Stimulated activated CD8-positive, alpha-beta memory T cell treated with anti-CD3 and anti-CD28 coated beads, Interleukin-4, amount 100 ng/mL, for 1 hour (primary cell): ENCODE measurements at places on chromosomes 7 and 10.
A peak's percentile ranks its signal among the peaks of the same experiment; 100 is the strongest.

GRCh38 chr7:151045262-151045661 is 3.1 kb upstream of the ASIC3 start:
- no peak for DNase-seq

- no peak for DNase-seq
These were observed 278.3 kb downstream of the KCNMA1 start for GRCh38 chr10:77359287-77359691.

DNA sequence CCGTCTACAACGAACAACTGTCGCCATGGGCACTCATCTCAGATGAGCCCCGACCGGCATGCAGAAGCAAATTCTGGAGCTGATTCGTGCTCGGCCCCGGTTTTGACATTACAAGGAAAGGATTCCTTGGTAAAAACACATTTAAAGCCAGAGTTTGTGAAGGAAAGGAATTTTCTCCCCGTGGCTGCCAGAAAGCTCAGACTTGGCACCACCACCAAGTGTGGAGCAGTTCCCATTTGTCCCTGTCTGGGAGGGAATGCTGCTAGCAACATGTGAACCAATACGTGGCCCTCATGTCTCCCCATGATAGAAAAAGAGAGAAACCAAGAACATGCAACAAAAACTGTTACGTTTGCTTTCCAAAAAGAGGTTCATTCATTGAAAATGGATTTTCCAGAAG is 55.2 kb upstream of the DDC start:
- no peak for DNase-seq

GRCh38 chr7:2633538-2634266 is 1.9 kb downstream of the TTYH3 start:
- DNase-seq = no peak

DNA sequence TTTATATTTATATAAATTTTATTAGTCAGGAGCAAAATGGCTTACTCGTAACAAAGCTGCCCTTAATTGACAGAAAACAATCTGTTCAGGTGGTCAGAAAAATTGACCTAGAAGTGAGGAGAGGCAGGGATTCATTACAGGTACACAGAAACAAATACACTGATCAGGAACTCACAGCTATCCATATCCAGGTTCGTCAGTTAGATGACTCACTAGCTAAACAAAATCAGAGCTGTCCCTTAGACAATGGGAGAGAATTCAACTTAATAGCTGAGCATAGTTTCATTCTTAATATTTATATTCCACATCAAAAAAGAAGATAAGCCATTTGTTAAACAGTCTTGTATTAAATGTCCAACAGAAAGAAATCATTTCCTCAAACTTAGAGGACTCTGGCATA is 41.7 kb downstream of the HYCC1 start:
- DNase-seq = no peak

GRCh38 chr10:132551093-132551807 is 13.7 kb downstream of the INPP5A start:
- no peak for DNase-seq

GRCh38 chr7:56033671-56034432 is 17.4 kb downstream of the PSPH start:
- peak; percentile 38 for DNase-seq

GRCh38 chr7:44059219-44060090 is 5.9 kb downstream of the PGAM2 start:
- DNase-seq = no peak

DNA sequence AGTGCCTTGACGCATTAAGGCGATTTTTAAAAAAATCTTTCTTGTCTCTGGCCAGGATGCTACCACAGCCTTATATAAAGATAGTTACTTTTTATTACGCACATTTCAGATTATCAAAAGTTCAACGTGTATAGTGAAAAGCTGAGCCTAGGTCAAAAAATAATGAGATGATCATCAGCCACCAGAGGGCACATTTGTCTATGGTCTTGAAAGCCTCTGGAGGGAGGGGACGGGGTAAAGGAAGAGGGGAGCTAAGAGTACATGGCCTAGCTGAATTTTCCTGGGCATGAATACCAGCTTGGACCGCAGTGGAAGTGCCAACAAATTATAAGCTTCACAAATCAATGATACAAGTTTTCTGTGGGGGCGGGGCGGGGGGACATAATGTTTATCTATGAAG is 285.9 kb upstream of the SMIM30 start:
- no peak for DNase-seq

GRCh38 chr7:150978126-150978789 is at the start of gene KCNH2:
Gene KCNH2 (minus strand): TSS chr7:150978321. CDS start chr7:150977913, 408 bp downstream.
- DNase-seq = no peak

- no peak for DNase-seq
These were observed 885.7 kb downstream of the LRMDA start for GRCh38 chr10:76317078-76317477.

GRCh38 chr7:55254596-55255495 is 110.3 kb upstream of the LANCL2 start:
- DNase-seq = peak; percentile 30

- DNase-seq = no peak
These were observed 159.7 kb downstream of the SGMS1 start for GRCh38 chr10:50464004-50464409.

DNA sequence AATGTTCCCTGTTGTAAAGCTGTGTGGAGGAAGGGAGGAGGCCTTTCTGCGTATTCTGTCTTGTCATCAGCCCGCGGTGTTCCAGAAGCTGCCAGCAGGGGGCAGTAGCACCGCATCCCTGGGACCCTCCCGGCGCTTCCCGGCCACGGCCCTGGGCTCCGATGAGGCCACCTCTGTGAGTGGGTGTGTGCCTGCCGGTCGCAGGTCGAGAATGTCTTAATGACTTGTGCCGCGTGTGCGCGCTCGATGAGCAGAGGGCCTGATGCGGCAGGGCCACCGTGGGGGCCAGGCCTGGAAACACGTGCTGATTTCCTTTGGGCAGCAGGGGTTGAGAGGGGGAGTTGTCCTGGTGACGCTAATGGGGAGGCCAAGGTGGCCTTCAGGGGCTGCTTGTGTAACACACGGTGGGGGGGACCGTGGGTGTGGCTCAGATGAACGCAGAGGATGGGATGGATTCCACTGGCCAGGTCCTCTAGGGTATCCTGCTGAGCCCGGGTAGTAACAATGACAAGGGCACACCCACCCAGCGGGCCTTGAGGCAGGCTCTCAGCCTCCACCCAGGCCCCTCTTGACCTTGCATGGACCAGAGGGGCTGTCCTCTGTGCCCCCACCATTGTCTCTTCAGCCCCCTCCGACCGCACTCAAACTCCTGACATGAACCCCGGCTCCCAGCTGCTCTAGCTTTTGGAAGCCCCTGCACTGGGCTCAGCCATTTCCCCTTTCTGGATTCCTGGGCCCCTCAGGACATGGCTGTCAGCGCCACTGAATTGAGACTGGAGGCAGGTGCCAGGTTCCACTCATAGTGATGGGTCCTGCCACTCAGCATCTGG is 135.9 kb upstream of the PODXL start:
- no peak for DNase-seq

DNA sequence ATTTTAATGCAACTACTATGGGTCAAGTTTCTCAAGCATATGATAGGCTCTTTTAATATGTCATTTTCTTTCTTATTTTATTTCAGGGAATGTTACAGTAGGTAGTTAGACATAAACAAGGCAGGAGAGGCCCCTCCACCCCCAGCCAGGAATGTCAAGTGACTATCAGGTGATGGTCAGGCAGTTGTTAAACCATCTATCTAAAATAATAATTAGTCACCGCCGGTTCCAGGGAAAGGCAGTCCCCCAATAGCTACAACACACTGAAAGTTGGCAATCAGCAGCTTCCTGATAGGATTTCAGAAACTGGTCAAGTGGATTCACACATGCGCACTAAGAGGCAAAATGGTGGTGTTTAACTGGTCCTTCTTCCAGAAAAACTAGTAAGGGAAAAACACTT is 9.3 kb downstream of the OLAH start:
- no peak for DNase-seq

GRCh38 chr10:51935341-51935740 is 235.9 kb upstream of the CSTF2T start:
- no peak for DNase-seq

GRCh38 chr10:79331226-79331625 is 16.0 kb upstream of the PPIF start:
- no peak for DNase-seq

DNA sequence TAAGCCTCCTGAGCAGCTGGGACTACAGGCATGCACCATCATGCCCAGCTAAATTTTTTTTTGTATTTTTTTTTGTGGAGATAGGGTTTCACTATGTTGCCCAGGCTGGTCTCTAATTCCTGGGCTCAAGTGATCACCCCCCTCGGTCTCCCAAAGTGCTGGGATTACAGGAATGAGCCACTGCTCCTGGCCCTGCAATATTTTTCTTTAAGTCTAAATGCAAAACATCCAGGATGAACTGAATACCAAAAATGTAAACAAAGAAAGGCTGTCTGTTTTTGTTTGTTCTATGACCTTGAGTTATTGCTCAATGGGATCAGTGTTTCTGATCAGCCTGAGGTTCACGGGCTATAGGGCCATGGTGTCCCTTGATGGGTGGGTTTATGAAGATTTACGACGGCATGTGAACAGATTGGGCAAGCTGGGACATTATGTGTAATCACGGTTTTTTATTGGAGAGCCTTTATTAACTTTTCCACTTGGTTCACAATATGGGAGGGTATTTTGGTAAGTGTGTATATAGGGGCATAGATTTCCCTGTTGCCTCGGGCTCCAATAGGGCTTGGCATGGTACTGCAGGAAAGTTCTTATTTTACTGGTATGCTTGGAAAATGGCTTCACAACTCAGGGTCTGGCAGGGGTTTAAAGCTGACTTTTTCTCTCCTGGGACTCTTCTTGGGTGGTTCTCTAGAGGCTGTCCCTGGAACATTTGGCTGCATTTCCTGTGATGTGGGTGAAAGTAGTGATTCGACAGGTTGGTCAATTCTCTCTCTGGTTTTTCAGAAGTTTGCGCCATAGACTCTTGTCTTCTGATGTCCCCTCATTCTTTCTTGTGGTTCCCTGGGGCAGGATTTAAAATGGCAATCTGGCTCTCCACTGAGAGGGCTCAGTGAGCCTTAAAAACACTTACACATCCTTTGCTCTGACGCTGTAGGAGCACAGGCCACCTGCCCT is 41.6 kb downstream of the MRPS33 start:
- DNase-seq = no peak

- no peak for DNase-seq
These were observed 26.6 kb downstream of the WNT8B start for GRCh38 chr10:100489396-100489795.

DNA sequence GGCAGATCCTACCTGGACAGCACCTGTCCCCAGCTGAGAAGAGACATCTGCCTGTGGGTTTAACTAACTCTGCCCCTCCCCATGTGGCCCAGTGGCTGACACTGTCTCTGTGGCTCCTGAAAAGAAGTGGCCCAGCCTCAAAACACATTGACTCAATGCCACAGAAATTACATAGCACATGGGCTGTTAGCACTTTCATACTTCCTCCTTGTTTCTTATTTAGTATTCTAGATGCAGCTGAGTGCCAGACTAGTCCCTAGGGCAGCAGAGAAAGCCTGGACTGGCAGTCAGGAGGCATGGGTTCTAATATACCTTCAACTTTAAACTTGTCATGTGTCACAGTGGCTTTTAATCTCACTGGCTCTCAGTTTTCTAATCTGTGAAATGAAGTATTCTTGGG is 171.0 kb downstream of the TRIL start:
- DNase-seq = no peak

GRCh38 chr7:155444746-155445145 is 13.2 kb upstream of the EN2 start:
- no peak for DNase-seq

DNA sequence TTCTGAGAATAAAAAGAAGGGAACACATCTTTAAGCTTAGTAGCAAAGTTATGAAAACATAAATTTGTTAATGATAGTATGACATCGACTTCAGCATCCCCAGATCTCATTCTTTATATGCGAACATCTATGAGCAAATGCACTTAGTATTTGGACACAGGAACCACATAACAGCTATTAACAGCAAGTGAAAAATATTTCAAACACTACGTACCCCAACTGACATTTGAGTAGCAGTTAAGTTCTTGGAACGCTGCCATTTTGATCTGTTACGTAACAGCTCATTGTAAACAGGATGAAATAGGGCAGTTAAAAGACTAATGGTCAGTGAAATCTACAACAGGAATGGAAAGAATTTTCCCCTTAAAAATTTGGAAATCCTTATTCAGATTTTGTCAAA is 428.9 kb downstream of the TNS3 start:
- DNase-seq = no peak

GRCh38 chr10:71504168-71504567 is 107.4 kb downstream of the CDH23 start:
- DNase-seq = no peak

DNA sequence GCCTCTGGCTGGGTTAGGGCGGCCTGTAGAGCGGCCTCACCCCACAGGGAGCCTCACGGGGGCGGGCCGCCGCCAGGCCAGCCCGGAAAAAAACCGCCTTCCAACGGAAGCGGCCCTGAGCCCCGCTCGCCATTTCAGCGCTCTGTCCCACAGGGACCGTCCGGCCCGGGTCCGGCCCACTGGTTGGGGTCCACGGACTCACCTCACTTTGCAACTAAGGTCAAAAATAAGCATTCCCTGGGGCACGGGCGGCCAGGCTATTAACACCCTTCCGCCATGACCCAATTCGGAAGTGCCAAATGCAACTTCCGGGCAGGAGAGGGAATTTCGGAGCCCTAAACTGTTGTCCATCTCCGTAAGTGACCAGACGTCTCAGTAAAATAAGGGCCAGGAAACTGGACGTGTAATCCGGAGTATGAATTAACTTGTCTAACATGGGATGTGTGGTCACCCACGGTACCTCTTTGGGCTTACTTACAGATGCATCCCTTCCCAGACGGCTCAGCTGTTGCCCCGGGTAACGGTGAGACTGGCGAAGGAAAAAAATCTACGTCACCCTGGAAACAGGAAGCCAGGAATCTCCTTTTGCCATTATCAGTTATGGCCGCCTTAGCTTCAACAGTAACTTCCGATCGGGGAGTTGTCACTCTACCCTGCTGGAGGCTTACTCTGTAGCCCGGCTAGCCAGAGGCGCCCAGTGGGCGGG is at the start of gene BBIP1:
TSS of gene BBIP1 (minus strand) at position 538 of the 706 bp plus-strand sequence. CDS start 1,023 bp downstream, outside the sequence.
- peak; percentile 97 for DNase-seq

DNA sequence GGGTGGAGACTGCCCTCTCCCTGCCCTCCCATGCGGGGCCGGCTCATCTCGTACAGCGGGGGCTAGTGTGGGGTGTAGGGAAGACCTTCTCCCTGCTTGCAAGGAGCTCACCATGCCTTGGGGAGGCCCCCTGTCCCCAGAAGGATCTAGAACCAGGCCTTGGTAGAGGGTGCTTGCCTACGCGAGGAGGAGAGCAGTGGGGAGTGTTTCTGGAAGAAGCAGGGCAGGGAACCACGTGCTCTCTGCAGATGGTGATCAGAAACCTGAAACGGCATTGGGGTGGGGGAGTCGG is 2.7 kb downstream of the MAFK start:
- no peak for DNase-seq

- DNase-seq = no peak
These were observed 93.5 kb upstream of the MPP7 start for GRCh38 chr10:28396331-28396730.

GRCh38 chr7:37590824-37591223 is 92.7 kb upstream of the GPR141 start:
- DNase-seq = no peak

DNA sequence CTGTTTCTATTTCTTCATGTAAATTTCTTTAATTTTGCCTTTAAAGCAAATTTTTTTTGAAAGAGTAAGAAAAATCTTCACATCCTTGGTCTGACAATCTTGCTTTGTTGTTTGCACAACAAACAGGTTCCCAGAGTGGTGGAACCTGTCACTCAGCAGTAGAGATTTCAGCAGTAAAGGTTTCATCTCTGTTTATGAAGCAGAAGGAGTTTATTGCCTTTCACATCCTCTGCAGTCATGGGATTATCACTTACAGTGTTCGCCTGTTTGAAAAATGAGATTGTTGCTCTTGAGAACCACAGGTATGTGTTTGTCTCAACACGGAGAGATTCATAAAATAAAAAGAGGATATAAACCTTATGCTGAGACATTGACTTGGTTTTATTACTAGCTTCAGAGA is 342.6 kb downstream of the IPMK start:
- no peak for DNase-seq
